ENCODE measurements at places on chromosomes 13 and 19. TPM values are rescaled to one million over a fixed set of nuclear protein-coding genes. Genes with fewer than 3 reads are reported as not detected.

GRCh38 chr13:31433746-31434145 lies 234.0 kb downstream of the B3GLCT start:
- no peak for DNase-seq
- H3K4me1 ChIP-seq = no peaks in the 10 kb centered on the region
- H3K27ac ChIP-seq = no peak overlapping the region
- no peaks in the 10 kb centered on the region for H3K36me3 ChIP-seq

GRCh38 chr19:49613374-49613773 lies 22.4 kb downstream of the PRR12 start:
- no peak overlapping the region for H3K27ac ChIP-seq
- no peak for DNase-seq
- peaks cover 28% of the 10 kb centered on the region for H3K4me1 ChIP-seq
- H3K36me3 ChIP-seq = peaks cover 72% of the 10 kb centered on the region
- H3K27me3 ChIP-seq = no peaks in the 10 kb centered on the region

DNA sequence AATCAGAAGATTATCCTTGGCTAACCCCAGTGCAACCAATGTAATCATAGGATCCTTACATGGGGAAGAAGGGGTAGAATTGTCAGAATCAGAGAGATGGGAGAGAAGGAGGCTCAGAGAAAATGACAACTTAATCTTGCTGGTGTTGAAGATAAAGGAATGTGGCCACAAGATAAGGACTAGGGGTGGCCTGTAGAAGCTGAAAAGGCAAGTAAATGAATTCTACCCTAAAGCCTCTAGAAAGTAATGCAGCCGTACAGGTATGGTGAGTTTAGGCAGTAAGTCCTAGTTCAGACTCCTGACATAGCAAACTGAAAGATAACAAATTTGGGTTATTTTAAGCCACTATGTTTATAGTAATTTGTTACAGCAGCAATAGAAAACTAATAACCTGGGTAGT lies 718.5 kb downstream of the SLITRK6 start:
- H3K4me3 ChIP-seq = no peak overlapping the region
- H3K27ac ChIP-seq = no peak overlapping the region
- no peaks in the 10 kb centered on the region for H3K4me1 ChIP-seq
- H3K27me3 ChIP-seq = no peaks in the 10 kb centered on the region
- H3K36me3 ChIP-seq = no peaks in the 10 kb centered on the region

GRCh38 chr13:109569958-109570711 lies 216.2 kb downstream of the IRS2 start:
- peak overlapping the region; percentile 21 for H3K27ac ChIP-seq
- no peaks in the 10 kb centered on the region for H3K36me3 ChIP-seq
- H3K4me1 ChIP-seq = peaks cover 6% of the 10 kb centered on the region
- DNase-seq = peak; percentile 24

- no peak overlapping the region for H3K4me3 ChIP-seq
- DNase-seq = no peak
- H3K27ac ChIP-seq = no peak overlapping the region
- no peaks in the 10 kb centered on the region for H3K27me3 ChIP-seq
- no peaks in the 10 kb centered on the region for H3K36me3 ChIP-seq
These were observed 71.1 kb downstream of the CBY2 start for GRCh38 chr13:45773236-45773635.

DNA sequence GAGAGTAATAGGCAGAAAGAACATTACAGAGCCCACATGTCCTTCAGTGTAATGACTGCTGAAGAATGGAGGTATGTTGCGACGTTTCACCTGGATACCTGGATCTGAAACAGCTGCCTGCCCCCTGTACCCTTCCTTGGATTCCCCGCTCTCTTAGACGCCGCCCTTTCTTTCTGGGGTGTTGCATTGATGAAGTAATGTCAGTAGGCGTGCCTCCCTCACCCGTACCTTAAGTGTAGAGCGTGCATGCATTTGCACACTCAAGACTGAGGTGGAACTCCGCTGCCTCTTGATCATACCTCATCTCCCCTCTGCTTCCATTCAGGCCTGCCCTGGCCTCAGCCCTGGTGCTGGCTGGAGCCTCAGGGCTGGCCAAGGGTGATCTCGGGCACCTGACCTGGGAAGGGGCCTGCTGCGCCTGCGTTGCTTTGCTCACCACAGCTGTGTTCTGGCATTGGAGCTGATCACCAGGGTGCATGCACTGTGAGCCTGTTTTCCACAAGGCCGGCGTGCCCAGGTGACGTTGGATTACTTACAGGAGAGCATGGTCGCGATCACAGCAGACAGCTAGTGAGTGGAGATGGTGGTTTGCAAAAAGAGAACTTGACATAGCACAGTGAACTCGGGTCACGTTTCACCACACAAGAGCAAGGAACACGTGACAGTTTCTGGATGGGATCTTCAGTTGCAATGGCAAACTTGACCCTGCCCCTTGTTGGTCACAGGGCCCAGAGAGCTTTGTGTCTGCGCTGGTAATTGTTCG lies 99.0 kb downstream of the ARHGEF7 start:
- no peak for DNase-seq
- H3K27ac ChIP-seq = no peak overlapping the region
- H3K4me1 ChIP-seq = peaks cover 15% of the 10 kb centered on the region
- H3K27me3 ChIP-seq = no peaks in the 10 kb centered on the region

GRCh38 chr19:35558400-35559280 lies 4.8 kb downstream of the ATP4A start:
- H3K27me3 ChIP-seq = peaks cover 57% of the 10 kb centered on the region
- H3K27ac ChIP-seq = no peak overlapping the region
- H3K4me3 ChIP-seq = peak overlapping the region; percentile 15
- no peak for DNase-seq

Gene SHISA7
- total RNA-seq = not detected

DNA sequence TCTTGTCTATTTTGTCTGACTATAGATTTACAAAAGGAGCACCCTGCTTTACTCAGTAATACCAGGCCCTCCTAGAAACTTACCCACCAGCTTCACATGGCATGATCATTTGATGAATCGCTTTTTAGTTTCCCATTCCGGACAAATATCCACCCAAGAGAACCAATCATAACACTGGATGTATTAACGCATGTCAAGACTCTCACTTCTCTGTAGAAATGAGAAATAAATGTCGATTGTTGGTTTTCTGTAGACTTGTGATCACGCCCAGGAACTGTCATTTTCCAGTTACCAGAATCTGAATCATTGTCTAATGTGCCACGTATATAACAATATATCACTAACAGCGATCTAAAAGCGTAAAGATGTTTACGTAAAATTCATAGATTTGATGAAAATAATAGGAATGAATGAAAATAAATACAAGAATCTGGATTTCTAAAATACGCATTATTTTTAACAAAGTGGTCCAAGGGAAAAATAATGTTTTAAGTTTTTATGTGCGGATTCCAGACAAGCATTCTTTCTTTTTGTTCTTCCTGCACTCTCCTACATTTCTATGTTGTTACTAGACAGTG lies 14.0 kb downstream of the CDX2 start:
- peaks cover 19% of the 10 kb centered on the region for H3K4me1 ChIP-seq
- H3K4me3 ChIP-seq = no peak overlapping the region
- no peak overlapping the region for H3K27ac ChIP-seq
- H3K36me3 ChIP-seq = no peaks in the 10 kb centered on the region
- no peak for DNase-seq
- H3K27me3 ChIP-seq = peaks cover 29% of the 10 kb centered on the region

Gene CRYL1
- total RNA-seq = 17.9 TPM

DNA sequence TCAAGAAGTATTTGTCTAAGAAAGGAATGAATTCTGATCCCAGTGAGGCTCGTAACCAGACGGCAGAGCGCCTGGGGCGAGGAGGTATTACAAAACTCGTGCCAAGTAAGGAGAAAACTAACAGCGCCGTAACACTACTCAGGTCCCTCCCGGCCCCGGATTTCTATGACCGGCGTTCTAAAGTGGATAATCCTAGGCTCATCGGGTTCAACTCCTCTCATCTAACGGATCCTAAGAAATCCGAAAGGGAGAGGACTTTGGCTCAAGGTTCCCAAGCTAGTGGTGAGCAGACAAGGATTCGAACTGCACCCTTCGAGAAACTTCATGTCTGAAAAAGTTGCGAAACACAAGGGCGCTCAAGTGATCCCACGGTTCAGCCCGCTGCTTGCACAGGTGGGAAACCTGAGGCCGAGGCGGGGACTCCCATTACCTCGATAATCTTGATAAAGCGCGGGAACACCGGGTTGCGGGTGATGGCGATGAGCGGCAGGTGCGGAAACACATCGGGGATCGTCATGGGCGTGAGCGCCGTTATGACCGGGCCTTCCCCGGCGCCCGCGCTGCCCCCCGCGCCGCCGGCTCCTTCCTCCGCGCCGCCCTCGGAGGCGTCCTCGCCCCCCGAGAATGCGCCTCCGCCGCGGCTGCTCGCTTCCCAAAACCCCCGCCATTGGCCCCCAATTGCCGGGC lies 529 bp downstream of the LONP1 start:
- H3K4me3 ChIP-seq = peak overlapping the region; percentile 84
- no peaks in the 10 kb centered on the region for H3K27me3 ChIP-seq
- H3K4me1 ChIP-seq = peaks cover 35% of the 10 kb centered on the region
- no peaks in the 10 kb centered on the region for H3K36me3 ChIP-seq
- peak overlapping the region; percentile 86 for H3K27ac ChIP-seq
- DNase-seq = no peak

Gene CADM4
- 0.61 TPM for total RNA-seq

- H3K4me3 ChIP-seq = peak overlapping the region; percentile 36
- no peak overlapping the region for H3K27ac ChIP-seq
- peaks cover 3% of the 10 kb centered on the region for H3K4me1 ChIP-seq
- peaks cover 51% of the 10 kb centered on the region for H3K27me3 ChIP-seq
These were observed 5.4 kb upstream of the TRIM28 start for GRCh38 chr19:58538257-58539168.

- no peaks in the 10 kb centered on the region for H3K4me1 ChIP-seq
- no peak overlapping the region for H3K27ac ChIP-seq
- no peaks in the 10 kb centered on the region for H3K36me3 ChIP-seq
- DNase-seq = no peak
These were observed 13.0 kb upstream of the SPATA13 start for GRCh38 chr13:24147570-24147963.

Gene THOP1
- total RNA-seq = 46.6 TPM

GRCh38 chr13:95176611-95177259 lies 124.5 kb downstream of the ABCC4 start:
- no peak for DNase-seq
- H3K36me3 ChIP-seq = peaks cover 4% of the 10 kb centered on the region
- H3K4me3 ChIP-seq = no peak overlapping the region
- no peaks in the 10 kb centered on the region for H3K27me3 ChIP-seq
- peak overlapping the region; percentile 73 for H3K27ac ChIP-seq
- peaks cover 17% of the 10 kb centered on the region for H3K4me1 ChIP-seq

DNA sequence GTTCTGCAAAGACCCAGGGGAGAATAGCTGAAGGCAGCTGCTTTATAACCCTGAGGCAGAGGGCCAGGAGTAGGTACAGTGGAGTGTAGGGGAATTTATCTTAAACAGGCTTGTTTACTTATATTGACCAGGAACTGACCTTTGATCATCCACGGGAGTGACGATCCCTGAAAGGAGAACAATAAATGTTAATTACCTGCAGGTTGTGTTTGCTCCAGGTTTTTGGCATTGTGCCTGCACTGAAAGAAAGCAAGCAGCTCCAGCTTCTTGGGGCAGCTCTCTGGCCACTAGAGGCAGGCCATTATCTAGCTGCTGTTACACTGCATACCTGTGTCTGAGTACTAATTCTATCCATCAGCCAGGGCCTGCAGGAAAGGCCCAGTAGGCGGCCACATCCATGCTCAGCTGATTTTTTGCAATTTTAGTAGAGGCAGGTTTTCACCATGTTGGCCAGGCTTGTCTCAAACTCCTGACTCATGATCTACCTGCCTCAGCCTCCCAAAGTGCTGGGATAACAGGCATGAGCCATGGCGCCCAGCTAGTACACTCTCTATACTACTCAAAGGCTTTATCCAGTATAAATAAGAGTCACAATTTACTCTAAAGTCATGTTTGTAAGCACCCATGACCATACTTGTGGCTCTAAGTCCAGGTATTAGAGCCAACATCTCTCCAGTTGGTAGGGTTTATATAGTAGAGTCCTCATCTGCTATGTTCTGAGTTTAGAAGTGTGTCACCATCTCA lies 8.5 kb upstream of the ZNF91 start:
- no peak overlapping the region for H3K27ac ChIP-seq
- no peaks in the 10 kb centered on the region for H3K27me3 ChIP-seq
- H3K36me3 ChIP-seq = no peaks in the 10 kb centered on the region
- H3K4me1 ChIP-seq = no peaks in the 10 kb centered on the region
- H3K4me3 ChIP-seq = no peak overlapping the region

Gene STK11
- total RNA-seq = 71.6 TPM

Gene ZNF524
- 34.1 TPM for total RNA-seq

GRCh38 chr13:112968380-112968909 lies 569 bp upstream of the MCF2L start:
- no peaks in the 10 kb centered on the region for H3K36me3 ChIP-seq
- H3K4me1 ChIP-seq = peaks cover 9% of the 10 kb centered on the region
- H3K27ac ChIP-seq = peak overlapping the region; percentile 70
- DNase-seq = peak; percentile 31

Gene ETV2
- total RNA-seq = 0.91 TPM

DNA sequence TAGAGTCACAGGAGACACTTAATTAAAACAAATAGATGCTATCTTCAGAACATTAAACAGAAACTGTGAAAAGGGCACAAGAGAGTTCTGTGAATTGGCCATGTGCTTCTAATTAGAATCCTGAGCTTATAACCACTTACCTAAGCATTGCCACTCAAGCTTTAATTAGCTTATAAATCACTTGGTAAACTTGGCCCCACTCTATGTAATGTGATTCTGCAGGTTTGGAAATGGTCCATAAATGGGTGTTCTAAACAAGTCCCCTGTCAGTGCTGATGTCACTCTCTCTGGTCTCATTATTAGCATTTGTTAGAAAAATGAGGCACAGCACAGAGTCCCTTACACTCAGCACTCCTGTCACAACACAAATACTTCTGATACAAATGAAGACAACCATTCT lies 18.0 kb downstream of the ZNF91 start:
- H3K36me3 ChIP-seq = peaks cover 10% of the 10 kb centered on the region
- DNase-seq = no peak
- no peaks in the 10 kb centered on the region for H3K27me3 ChIP-seq
- no peaks in the 10 kb centered on the region for H3K4me1 ChIP-seq
- no peak overlapping the region for H3K27ac ChIP-seq

DNA sequence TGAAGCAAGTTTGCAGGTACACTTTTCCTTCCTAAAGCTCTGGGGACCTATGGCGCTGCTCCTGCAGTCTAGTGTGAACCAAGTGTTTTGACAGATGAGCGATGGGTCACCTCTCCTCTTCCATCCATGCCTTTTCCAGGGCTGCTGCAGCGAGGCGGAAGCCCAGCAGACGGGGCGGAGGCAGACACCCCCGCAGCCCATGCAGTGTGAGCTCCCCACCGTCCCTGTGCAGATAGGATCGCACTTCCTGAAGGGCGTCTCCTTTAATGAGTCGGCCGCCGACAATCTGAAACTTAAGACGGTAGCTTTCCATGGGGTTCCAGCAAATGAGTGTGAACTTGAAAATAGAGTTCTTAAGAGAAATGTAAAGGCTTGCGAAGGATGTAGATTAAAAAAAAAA lies 37.1 kb upstream of the GPI start:
- H3K36me3 ChIP-seq = peaks cover 79% of the 10 kb centered on the region
- H3K27me3 ChIP-seq = no peaks in the 10 kb centered on the region
- no peak overlapping the region for H3K27ac ChIP-seq

GRCh38 chr13:52127783-52128702 lies 830 bp downstream of the NEK5 start:
- peaks cover 4% of the 10 kb centered on the region for H3K36me3 ChIP-seq
- peaks cover 18% of the 10 kb centered on the region for H3K4me1 ChIP-seq
- no peak overlapping the region for H3K27ac ChIP-seq
- H3K4me3 ChIP-seq = peak overlapping the region; percentile 70
- peak; percentile 7 for DNase-seq

GRCh38 chr13:28820099-28821051 lies at the start of gene MTUS2:
Gene MTUS2 (plus strand): TSS chr13:28820339.
- H3K36me3 ChIP-seq = no peaks in the 10 kb centered on the region
- peaks cover 8% of the 10 kb centered on the region for H3K4me1 ChIP-seq
- peak within 1 kb of the TSS; percentile 26 for H3K4me3 ChIP-seq
- DNase-seq = no peak
